ENCODE measurements at places on chromosomes 5 and 9.

GRCh38 chr9:87199278-87199677, 252.0 kb upstream of the GAS1 start:
- no peak for DNase-seq

DNA sequence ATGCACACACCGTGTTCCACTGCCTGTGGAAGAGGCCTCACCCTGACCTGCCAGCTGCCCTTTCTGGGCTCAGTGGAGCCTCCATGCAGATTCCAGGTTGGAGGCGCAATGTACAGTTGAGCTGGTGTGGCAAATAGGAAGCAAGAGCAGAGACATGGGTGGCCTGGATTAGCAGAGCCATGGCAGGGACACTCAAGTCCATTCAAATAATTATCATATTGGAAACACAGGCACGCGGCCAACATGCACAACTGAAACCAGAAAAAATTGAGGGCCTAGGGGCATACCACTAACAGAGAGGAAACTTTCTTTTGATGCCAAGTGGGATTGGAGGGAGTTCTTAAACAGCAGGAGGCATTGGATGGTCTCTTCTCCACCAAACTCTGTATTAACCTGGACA, 35.8 kb downstream of the OTULINL start:
- DNase-seq = no peak

GRCh38 chr5:106525438-106525837, 1145.3 kb downstream of the EFNA5 start:
- no peak for DNase-seq

DNA sequence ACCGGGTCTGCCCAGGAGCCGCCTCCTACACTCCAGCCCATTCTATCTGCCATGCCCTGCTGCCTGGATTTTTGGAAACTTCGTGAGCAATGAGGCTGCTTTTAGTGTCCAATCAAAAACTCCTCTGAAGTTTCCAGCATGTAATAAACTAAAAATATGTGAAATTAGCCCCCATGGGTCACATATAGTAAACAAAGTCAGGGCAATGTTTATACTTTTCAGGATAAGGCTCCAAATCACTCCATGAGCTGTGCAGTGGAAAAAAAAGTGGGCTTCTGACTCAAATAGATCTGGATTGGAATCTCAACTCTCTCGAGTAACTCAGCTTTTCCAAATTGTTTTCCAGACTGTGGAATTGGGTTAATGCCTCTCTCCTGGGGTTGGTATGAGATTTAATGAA, 68.2 kb downstream of the PIK3R1 start:
- DNase-seq = no peak

- DNase-seq = no peak
Observed at GRCh38 chr9:116715751-116716150, 28.6 kb downstream of the TRIM32 start.

DNA sequence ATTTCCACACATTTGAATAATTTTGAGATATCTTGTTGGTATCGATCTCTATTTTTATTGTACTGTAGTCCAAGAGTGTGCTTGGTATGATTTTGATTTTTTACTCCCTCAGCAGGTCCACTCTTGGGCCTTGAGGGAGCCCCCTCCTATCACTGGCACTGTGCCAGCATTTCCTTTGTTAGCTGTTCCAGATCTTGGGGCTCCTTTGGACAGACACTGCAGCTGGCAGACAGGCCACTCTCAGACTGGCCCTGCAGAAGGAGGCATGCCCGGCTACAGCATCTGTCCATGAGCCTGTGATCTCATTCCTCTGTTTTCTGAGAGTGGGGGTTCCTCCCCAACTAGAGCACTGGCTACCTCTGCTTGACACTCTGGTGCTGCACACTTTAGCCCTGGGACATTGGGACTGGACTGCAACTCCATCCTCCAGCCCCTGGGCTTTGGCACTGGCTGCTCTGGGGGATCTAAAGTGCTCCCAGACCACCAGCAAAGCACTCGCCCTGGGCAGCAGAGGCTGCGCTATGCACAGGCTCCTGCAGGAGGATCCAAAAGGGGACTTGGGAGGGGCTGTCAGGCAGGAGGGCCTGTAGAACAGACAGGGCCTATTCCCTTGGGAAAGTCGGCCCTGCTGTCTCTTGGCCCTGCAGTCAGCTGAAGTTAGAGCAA, 271.3 kb upstream of the DMAC1 start:
- DNase-seq = no peak

- DNase-seq = no peak
Observed at GRCh38 chr9:20473515-20474013, 148.7 kb downstream of the MLLT3 start.

DNA sequence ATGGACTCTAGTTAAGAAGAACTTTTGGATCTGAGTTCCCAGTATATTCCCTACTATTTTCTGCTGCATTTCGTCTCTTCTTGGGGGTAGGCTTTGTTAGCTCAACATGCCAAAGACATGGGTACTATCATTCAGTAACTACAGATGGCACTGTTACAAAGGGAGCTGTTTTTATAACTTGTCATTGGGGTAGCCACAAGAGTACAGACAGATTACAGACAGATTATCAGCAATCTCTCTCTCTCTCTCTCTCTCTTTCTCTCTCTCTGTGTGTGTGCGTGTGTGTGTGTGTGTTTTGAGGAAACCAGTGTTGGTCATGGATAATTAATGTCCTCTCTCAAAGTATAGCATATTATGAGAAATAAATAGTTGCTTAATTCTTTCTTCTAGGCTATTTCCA, 116.1 kb downstream of the WDR70 start:
- DNase-seq = no peak

DNA sequence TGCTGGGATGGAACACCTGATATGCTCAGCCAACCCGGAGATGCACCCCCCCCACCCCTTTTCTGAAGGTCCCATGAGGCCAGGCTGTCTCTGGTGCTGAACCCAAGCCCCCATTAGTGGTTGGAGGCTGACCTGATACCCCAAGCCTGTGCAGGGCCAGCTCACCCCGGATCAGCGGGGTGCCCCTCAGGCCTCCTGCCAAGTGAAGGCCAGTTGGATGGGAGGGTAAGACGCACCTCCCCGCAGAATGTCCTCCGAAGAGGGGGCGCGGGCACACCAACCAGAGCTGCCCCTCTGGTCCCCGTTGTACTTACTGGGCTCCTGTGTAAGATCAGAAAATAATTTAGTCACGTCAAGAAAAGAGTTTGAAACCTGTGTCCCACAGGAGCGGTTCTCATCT, 76.8 kb upstream of the OTULINL start:
- DNase-seq = no peak

GRCh38 chr9:130331573-130331972, 66.0 kb downstream of the HMCN2 start:
- DNase-seq = no peak

DNA sequence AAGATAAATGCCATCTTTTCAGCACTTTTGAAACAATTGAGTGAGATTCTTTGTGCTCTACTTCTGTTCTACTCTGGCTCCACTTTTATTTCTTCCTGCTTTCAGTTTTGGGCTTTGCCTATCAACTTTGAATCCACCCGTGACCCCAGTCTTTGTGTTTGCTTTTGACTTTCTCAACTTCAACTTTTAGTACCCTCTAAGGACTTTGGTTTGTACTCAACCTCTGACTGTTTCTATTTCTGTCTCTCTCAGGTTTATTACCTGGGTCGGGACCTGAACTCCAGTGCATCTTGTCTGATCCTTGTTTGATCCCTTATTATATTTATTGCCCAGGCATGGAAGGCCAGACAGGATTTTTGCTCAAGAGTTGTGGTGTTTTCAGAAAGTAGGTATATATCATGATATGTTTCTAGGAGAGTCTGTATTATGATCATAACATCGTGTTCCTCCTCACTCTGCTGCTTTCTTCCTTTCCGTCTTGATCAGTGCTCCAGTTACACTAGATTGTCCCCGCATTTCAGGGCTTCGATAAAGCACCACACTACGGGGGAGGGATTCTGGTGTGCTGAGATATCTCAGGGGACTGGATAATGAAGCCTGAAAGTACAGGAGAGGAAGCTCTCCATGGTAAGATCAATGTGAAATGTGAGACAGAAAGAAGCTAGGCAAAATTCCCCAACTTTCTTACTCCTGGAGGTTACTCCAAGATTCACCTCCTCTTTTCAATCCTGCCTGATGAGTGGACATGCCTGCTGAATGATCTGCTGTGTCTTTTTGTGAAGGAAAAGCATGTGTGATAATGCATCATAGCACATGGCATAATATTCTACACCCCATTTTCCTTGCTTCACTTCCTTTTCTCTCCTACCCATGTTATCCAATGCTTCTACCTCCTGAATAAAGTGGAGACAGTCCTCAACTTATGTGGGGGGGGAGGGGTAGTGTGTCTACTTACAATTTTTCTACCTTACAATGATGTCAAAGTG, 155.5 kb upstream of the GRIN3A start:
- DNase-seq = no peak

DNA sequence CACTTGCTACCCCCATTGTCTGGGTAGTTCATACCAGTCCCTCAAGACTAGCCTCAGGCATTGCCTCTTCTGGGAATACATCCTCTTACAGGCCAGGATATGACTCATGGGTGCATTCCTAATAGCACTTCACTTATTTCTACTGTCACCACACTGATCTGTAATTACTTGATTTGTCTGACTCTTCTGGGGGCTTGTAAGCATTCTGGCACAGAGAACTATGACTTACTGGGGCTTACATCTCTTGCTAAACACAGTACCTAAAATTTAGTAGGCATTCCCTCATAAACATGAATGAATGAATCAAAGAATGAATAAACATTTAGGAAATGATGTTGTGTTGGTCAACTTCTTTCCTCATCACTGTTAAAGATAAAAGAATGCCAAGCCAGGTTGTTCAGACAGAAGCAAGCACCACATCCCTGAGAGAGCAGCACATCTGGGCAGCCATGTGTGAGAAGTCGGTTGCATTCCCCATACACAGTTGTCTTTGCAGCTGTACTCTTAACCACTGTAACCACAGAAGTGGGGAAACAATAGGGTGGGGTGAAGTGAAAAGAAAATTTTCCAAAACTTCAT, 27.6 kb downstream of the IL7R start:
- DNase-seq = no peak

- DNase-seq = no peak
Observed at GRCh38 chr5:141121563-141121962, at the start of gene PCDHB4. PCDHB4 (plus strand) TSS chr5:141121818; CDS start chr5:141121999, 181 bp downstream.

DNA sequence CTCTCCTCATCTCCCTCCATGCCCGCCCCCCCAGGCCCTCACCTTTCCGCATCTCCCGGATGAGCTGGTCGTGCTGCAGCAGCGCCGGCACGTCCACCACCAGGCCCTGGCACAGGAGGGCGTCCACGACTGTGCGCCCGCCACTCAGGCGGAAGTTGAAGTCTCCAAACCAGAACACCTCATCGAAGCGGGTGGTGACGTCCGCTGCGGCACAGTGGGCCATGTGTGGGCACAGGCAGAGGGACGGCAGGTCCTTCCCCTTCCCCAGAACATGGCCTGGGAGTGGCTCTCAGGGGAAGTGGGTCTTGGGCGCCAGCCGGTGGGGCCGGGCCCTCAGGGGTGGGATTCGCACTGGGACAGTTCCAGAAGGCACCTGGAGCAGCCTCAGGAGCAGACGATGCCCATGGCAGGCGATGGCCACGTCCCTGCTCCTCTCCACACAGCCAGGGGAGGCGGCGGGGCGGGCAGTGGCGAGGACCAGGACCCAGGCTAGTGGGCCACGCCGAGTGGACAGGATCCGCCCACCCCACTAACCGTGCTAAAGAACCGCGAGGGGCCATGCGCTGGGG, 7.8 kb downstream of the INPP5E start:
- DNase-seq = no peak

DNA sequence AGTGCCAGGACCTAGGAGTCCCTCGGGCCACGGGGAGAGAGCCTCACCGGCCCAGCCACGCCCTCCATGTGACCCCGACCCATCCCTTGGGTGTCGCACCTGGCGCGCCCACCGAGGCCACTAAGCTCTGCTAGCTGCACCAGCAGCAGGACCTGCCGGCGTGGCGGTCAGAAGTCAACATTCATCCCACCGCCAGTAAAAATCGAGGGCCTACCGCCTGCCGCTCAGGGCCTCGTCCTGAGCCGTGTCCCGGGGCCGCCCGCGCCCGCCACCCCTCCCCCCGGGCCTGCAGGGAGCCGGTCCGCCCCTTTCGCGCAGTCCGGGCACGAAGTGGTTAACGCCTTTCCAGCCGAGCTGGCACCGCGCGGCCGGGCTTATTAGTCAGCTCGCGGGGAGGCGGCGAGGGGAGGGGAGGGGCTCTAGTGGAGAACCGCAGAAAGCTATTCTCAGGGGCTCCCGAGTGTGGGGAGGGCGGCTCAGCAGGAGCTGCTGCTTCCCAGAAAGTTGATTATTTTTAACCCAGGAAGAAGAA, 124.4 kb downstream of the C9orf50 start:
- DNase-seq = no peak

- no peak for DNase-seq
Observed at GRCh38 chr9:14373706-14374105, 59.8 kb upstream of the NFIB start.

DNA sequence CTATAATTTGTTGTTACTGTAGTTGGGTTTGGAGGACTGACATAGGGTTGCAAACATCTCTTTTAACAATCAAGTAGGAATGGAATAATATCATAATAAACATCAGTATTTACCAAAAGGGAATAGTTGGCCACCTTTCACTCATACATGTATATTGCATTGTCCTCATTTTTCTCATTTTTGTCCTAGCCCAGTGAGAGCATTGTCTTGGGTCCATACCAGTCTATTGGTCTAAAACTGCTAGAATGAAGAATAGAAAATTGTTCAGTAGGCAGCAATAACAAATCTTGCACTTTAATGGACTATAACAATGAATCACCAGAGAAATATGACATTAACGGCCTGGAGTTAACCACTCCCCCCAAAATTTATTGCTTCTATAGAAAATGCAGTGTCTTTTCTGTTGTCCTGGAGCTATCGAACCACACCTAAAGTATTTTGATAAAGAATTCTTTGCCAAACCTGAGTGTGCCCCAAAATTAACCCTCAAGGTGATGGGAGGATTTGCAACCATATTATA, 80.9 kb upstream of the IL33 start:
- DNase-seq = no peak

- no peak for DNase-seq
Observed at GRCh38 chr9:121700165-121700831, 48.9 kb downstream of the DAB2IP start.

- no peak for DNase-seq
Observed at GRCh38 chr5:75113354-75114113, 61.2 kb upstream of the GCNT4 start.

- no peak for DNase-seq
Observed at GRCh38 chr9:137682428-137683105, 63.8 kb downstream of the EHMT1 start.

GRCh38 chr9:92949266-92949982, 2.1 kb downstream of the FGD3 start:
- no peak for DNase-seq

DNA sequence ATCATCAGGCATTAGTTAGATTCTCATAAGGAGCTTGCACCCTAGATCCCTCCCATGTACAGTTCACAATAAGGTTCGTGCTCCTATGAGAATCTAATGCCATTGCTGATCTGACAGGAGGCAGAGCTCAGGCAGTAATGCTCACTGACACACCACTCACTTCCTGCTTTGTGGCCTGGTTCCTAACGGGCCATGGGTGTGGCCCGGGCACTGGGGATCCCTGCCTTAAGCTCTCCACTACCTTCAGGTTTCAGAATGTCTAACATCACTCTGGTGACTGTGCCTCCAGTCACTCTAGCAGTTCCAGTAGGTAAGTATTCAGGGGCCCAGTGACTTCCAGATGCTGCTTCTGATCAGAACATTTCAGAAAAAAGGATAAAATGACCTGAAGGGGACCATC, 152.4 kb downstream of the LRRC70 start:
- no peak for DNase-seq

- no peak for DNase-seq
Observed at GRCh38 chr5:37836592-37837413, 3.0 kb downstream of the GDNF start.

All from cortex of kidney (tissue), 1 donor.